Skeletal muscle cell (primary cell): ENCODE measurements at places on chromosomes 7 and 10.
A peak's percentile ranks its signal among the peaks of the same experiment; 100 is the strongest.

DNA sequence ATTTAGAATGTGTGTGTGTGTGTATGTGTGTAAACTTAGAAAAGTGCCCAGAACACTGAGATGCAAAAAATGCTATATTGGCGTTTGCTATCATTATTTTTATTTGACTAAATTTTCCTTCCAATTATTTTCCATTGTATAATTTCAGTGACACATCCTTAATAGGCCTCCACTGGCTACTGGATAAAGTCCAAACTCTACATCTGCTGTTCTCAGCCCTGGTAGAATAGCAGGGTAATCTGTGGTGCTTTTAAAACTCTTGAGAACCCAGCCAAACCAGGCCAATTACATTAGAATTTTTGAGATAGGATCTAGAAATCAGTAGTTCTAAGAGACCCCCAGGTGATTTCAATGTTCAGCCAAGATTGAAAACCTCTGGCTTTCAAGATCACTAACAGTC is 66.4 kb downstream of the ZNF503 start:
- DNase-seq, result no peak

- DNase-seq, result no peak
Measured at GRCh38 chr10:80272793-80273522, 16.5 kb downstream of the MAT1A start.

DNA sequence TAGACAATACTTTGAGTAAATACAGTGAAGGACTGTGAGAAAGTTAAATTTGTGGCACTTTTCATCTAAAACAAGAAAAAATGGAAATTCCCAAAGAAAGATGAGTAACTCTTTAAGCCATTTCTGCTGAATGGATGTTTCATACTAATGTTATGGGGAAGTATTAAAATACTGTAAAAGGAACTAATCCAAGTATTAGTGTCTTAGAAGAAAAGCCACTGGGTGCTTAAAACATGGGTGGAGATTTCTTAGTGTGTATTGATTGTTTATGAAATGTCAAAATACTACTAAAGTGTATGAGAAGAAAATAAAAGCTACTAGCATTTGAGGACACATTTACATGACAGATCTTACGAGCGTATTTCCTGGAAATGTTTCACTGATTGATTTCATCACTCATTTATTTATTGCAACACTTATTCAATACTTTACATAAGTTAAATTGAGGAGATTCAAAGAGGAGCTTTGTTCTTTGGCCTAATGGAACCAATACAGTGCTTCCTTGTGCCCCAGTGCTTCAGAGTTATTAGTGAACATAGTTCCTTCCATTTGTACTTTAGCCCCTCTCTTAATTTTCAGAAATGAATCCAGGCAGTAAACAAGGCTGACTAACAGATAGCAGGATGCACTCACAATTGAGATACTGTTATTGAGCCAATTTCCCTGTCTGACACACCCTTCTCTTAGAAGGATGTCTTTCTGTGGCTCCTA is 155.5 kb upstream of the AHR start:
- no peak for DNase-seq

DNA sequence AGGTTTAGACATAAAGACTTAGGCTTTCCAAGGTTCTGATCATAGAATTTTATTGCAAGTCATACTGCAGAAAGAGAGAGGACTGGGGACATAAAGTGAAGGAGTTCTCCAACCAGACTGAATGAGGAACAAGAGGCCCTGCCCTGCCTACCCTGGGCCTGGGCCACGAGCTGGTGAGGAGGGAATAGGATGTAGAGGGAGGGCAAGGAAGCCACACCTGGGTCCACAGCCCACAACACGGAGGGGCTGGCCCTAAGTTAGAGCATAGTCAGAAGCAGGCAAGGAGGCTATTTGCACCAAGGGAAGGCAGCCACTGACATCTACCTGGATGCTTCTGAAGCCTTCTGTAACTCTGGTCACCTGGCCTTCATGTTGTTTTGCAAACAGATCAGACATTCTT is 82.2 kb upstream of the CXCL12 start:
- no peak for DNase-seq

- DNase-seq, result no peak
Measured at GRCh38 chr7:113790025-113790424, 128.8 kb downstream of the PPP1R3A start.

DNA sequence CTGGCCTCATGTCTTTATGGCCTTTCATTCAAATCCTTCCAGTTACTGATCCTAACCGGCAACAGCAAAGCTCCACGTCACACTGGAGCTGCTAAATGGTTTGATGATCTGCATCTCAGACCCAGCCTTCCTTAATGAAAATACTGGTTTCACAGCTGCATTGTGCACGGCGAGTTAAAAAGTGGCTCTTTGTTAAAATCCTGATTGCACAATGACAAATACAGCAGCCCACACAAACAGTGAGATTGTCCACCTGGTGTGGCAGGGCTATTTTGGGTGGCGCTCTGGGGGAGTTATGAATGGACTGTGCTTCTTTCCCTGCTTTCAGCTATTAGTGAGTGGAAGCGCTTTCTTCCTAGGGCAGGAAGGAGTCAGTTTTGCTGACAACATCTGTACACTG is 63.4 kb upstream of the C1QL3 start:
- no peak for DNase-seq

DNA sequence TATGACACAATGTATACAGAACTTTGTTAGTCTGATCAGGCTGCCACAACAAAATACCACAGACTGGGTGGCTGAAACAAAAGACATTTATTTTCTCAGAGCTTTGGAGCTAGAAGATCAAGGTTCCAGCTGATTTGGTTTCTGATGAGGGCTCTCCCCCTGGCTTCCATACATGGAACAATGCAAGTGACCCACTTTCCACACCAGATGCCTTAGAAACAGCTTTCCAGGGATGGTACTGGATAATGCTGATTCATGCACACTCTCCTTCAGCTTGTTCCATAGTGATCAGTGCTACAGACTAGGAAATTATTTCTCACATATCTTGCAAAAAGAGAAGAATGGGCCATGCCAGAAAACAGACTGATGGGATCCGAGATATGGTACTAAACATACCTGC is 1274.9 kb upstream of the SORCS1 start:
- peak; percentile 42 for DNase-seq

DNA sequence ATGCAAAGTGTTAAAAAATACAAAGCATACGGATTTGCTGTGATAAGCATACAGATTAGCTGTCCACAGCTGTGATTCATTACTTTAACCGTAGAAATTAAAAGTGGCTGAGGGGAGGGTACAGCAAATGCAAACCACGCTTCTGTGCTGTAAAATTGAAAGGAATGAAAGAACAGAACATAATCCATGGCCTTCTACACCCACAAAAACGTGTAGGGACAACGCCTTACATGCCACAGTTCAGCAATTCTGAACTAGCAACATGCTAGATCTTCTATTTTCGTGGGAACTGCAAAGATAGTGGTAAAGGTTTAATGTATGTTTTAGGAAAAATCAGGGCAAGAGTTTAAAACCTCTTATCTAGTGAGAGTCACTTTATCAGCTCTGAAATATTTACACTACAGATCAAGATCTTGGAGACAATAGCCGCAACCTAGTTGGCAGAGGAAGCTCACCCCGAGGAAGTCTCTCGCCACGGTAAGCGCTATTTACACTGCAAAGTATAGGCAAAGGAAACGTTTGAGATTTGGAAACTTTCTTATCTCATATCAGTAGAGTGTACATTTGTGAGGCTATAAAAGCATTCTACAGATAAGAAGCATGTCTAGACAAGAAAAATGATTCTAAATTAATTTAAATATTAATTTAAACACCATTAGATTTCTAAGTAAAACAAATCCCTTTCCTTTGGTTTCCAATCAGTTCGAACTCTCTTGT is 193.6 kb downstream of the MLLT10 start:
- DNase-seq, result no peak

DNA sequence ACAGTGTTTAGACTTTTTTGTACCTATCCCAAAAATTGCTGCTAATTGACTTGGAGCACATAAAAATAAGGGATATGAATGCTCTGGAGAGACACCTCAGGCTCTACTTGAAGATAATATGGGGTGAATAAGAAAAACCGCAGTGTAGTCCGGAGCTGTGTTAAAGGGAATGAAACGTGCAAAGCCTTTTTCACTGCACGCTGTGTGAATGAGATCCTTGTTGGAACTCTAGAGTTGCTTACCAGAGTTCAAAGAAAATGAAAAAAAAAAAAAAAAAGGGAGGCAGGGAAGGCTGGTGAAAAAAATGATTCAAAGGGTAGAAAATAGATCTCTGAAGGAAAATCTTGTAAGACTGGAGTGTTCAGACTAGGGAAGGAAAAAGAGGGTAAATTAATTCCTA is 226.6 kb downstream of the LRMDA start:
- no peak for DNase-seq

GRCh38 chr10:17348011-17348500 is 106.3 kb downstream of the ST8SIA6 start:
- no peak for DNase-seq

DNA sequence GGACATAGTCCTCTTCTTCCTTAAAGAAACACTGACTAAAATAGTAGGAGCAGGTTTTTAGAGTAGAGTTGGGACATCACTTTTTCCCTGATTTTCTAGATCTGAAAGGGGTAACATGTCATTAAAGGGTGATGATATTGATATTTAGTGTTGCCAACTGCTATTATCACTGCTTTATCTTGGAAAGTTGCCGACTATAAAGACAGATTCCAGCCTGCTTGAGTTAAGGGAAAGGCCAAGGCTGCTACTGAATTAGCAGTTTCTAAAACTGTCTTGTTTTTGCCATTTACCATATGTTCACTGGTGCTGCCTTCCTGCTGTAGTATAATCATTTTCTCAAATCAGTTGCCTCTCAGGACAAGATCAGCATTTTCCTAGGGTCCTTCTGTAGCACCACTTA is 29.7 kb downstream of the AP3M1 start:
- DNase-seq, result no peak

DNA sequence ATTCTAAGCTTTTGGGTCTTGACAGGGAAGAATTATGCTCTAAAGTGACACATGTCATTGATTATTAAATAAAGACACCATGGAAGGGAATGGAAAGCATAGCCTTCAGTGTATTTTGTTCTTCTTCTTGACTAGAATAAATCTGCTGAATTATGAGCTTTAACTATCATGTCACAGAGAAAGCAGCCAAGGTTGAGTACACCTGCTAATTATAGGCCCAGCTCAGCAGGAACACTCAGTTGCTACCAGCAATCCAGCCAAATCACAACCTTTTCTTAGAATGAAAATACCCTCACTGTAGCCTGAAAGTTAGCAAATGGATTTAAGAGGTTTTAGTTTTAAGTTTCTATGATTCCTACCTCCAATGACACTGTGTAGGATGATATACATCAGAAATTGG is 225.3 kb upstream of the RHOBTB1 start:
- no peak for DNase-seq

DNA sequence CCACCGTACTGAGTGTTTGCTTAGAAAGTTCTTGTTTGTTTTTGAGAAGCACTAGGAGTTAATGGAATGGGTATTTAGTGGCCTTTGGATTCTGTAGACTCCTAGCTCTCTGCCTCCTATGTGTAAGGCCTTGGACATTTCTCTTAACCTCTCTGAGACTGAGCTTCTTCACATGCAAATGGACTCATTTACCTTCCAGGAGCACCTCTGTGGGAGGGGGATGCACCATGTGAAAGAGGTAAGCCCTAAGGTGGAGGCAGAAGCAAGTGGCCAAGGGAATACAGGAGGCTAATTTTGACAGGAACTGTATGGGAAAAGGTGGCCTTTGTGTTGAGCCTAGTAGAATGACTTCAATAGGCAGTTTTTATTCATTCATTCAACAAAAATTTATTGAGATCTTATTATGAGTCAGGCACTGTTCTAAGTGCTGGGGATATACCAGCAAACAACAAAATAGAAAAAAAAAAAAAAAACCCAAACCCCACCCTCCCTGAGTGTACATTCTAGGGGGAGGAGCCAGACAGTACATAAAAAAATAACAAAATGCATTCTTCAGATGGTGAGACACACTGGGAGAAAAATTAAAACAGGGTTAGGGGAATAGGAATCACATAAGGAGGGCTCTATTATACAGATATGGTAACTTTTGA is 9.2 kb upstream of the EPHA1 start:
- DNase-seq, result no peak

DNA sequence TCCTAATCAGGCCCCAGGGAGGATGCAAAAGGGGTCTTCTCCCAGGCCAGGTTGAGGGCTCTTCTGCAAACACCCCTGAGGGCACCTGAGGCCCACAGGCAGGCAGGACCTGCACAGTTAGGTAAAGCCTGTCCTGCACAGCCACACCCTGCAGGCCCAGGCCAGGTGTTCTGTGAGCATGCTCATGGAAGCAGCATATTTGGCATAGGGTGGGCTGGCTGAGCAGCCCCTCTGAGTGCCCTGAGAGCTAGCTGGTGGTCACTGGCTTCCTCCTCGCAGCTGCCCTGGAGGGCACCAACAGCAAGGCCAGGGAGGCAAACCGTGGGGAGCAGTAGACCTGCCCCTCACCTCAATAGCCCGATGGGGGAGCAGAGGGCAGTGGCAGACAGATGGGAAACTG is 3.7 kb upstream of the RET start:
- no peak for DNase-seq

DNA sequence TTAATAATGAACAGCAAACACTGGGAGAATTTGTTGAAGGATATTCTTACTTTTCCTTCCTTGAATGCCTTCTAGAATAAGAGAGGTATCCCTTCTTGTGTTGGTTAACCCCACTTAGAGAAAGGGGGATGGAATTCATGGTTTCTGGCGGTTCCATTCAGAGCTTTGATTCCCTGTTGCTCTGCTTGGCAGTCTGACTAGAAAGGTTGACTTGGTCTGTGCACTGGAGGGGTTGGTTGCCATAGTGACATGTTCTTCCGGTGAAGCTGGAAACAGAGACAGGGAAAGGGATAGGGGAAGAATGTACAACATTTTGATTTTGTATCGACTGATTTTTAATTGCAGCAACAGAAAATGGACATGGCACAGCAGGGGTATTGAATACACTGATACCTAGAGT is 2.5 kb downstream of the TMEM178B start:
- DNase-seq, result no peak

DNA sequence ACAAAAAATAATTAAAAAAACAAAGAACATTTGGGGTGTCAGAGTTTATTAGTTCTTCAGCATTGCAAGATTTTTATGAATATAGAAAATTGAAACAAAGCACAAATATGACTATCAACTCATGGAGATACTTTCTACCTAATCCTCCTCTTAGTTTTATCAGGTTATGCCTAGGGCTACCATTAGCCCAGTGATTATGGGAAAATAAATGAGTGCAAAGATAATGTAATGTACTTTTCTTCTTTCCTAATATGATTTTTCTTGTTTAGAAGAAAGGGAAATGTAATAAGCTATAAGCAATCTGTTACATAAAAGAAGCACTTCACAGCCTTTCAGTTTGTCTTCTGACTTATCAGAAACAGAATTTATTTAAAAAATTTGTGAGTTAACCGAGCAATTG is 676.8 kb downstream of the SORCS1 start:
- no peak for DNase-seq

GRCh38 chr10:125482108-125482507 is 200.9 kb downstream of the TEX36 start:
- no peak for DNase-seq
